ENCODE measurements at places on chromosomes 4 and X.

GRCh38 chr4:30001628-30002027, 718.5 kb upstream of the PCDH7 start:
- no peak for DNase-seq

DNA sequence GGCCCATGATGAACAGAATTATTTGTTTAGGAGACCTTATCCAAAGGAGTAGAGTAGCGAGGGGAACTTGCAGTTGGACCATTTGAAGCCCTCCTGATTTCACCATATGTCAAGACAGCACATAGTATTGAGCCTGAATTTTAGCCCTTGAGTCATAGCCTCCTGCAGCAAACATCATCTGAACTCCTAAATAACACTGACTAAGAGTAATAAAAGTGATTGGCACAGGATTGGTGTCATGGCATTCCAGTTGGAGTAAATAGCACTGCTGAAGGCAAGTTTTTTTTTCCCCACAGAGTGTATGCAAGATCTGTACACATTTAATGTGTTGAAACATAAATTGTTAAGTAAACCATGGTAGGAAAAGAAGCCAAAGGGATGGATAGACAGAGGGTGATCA, 89.0 kb downstream of the COMMD8 start:
- DNase-seq = no peak

DNA sequence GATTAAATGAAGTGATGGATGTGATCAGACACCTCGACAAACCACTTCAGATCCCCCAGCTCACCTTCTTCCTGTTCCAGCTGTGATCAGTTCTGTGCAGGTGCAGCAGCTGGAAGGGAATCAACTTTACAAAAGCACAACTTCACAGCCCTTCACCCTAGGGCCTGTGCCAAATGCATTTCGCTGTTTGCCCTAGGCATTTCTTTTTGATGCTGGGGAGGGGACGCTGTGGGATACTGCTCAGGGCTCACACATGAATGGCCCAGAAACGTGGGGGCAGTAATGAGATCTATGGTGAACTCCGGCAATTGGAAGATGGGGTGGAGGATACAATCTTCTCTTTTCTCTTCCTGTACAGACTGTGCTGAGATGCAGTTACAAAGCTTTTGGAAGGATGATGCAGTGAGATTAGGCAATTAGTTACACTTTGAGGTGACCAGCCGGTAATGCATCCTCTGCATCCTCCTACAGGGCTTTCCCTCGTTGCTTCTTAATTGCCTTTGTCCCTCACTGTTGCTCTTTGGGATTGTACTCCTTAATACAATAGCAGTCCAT, 215.1 kb upstream of the PITX2 start:
- DNase-seq = no peak

DNA sequence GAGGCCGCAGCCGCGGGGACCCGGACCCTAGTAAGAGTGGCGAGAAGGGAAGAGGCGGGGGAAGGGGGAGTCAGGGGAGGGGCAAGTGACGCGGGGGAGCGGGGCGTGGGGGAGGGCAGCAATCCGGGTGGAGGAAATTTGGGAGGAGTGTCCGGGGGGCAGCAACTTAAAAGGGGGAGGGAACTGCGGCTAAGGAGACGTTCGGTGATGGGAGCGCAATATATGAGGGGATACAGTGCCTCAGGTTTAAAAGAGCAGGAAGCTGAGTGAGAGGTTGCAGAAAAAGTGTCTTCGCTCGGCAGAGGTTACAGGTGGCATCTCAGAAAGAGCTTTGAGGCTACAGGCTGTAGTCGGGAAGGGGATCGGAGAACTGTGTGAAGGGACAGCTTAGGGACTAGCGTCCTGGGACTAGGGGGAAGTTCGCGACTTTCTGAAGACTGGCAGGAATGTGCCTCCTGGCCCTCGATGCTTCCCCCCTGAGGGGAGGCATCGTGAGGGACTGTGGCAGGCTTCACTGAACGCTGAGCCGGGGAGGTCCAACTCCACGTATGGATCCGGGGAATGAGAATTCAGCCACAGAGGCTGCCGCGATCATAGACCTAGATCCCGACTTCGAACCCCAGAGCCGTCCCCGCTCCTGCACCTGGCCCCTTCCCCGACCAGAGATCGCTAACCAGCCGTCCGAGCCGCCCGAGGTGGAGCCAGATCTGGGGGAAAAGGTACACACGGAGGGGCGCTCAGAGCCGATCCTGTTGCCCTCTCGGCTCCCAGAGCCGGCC, 519 bp downstream of the FOXO4 start:
- peak; percentile 3 for DNase-seq

GRCh38 chr4:16270454-16271328, 44.4 kb upstream of the TAPT1 start:
- DNase-seq = no peak

GRCh38 chrX:13689741-13690211, 848 bp downstream of the RAB9A start:
- DNase-seq = no peak

DNA sequence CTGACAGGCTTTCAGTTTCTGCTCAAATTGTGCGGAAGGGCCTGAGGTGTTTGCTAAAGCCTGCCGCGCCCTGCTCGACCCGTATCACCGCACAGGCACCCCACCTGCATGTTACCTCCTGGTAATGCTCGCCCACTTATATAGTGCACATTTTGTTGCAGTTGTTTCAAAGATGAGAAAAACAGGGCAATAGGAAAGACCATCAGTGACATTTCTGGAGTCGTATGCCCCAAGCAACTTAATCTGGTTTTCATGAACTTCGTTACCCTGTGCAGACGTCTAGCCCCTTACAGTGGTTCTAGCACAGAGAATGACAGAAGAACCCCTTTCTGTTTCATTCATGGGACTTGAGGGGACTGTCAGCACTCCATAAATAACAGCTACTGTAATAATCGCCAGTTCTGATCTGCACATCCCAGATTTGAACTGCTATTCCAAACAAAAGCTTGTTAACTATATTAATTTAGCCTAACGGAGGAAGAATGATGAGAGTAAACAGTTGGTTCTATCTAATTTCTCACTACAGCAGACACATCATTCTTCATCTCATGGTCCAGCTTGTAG, 940 bp upstream of the DCTD start:
- no peak for DNase-seq

DNA sequence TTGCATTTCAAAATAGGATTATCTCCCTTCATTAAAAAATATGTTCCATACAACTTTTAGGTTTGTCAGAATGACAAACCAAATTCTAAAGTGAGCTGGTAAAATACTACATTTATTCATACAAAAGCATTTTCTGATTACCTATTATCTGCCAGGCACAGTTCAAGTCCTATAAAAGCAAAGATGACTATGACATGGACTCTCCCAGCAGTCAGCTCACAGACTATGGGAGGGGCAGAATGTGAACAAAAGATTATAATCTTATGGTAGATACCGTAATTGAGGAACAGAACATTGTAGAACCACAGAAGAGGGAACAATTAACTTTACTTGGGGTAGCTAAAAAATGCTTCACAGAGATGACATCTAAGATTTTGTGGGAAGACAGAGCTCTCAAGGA, 12.4 kb downstream of the PAQR3 start:
- DNase-seq = no peak

GRCh38 chrX:30015440-30015839, 199.9 kb upstream of the MAGEB2 start:
- DNase-seq = no peak

- DNase-seq = no peak
These were observed 122.7 kb upstream of the PSAPL1 start for GRCh38 chr4:7557456-7557855.

GRCh38 chr4:184515606-184516005, 41.3 kb upstream of the IRF2 start:
- no peak for DNase-seq

DNA sequence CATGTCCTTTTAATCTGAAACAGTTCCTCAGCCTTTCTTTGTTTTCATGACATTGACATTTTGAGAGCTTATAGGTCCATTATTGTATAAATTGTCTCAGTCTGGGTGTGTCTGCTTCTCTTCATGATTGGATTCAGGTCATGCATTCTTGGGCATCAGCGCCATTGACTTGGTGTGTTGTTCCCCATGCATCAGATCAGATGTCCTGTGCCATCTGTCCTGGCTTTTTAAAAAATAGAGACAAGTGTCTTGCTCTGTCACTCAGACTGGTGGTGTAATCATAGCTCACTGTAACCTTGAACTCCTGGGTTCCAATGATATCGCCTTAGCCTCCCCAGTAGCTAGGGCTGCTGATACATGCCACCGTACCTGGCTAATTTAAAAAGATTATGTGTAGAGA, 55.7 kb downstream of the TBC1D14 start:
- DNase-seq = no peak

- no peak for DNase-seq
These were observed 39.9 kb downstream of the ATG4A start for GRCh38 chrX:108131471-108131870.

- peak; percentile 44 for DNase-seq
These were observed 107.6 kb upstream of the PACRGL start for GRCh38 chr4:20592663-20593062.

GRCh38 chr4:108292229-108292628, 123.5 kb upstream of the LEF1 start:
- DNase-seq = no peak

DNA sequence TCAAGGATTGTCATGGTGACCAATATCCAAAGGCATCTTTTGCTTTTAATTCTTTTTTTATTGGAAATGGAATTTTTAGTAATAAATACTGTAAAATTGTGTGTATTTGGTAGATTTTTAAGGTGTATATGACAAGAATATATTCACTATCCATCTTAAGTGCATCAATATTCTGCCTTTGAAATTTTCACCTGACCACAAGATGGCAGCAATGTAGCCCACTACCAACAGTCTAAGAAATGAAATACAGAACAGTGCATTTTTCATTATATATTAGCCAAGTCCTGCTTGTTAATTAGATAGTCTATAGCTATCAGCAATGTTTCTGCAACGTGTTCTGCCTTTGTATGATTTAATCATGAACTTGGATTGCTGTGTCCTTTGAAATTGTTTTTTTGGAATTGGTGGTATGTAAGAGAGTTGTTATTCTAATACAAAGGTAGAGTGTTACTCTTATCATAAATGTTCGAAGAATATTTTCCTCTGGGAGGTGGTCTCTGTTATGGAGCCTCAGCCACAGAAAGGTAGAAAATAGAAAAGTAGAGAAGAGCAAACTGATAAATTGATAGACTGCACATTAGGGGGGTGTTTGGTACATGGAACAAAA, 38.2 kb downstream of the HPGDS start:
- DNase-seq = peak; percentile 1

GRCh38 chrX:118420462-118420861, 74.6 kb downstream of the WDR44 start:
- no peak for DNase-seq

- no peak for DNase-seq
These were observed 10.1 kb downstream of the STK26 start for GRCh38 chrX:132033166-132033565.
